ENCODE measurements at places on chromosomes 4 and X.

DNA sequence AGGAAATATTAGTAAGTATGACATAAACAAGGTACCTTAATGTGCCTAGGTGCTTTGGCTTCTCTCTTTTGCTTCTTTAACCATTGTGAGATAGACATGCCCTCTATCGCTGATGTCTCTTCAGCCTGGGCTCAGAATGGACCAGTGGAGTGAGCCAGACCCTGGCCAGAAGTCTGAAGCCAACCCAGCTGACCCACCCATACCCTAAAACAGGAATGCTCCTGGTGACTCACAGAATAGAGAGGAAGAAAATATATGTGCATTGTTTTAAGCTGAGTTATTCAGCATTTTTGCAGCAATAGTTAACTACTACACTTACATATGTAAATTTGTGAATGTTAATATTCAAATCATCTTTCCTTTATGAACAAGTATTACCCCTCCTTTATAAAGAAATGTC, 167.5 kb upstream of the PCDH10 start:
- DNase-seq = no peak

DNA sequence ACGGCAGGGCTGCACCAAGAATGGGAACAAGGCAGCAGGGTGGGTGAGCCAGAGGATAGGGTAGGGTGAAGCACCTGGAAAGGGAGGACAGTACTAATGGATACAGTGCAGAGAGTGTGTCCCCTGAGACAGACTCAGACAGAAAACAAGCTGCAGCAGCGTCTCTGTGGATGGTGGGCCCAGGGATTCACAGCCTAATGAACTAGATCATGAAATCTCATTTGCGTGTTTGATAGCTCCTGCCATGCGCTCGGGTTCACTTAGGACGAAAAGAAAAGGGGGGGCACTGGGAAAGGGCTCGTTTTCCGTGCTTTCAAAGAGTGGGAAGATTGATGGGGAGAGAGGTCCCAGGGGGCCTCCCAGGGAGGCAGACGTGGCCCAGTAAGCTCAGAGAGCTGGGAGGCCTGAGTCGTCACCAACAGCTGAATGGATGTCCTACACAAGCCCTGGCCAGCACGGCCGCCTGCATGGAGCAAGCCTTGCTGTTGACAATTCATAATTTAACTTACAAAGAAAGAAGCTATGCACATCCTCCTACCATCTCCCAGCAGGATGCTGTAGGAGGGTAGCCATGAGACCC, 446.9 kb downstream of the BCOR start:
- no peak for DNase-seq

GRCh38 chrX:123464709-123465108, 268.1 kb downstream of the THOC2 start:
- DNase-seq = no peak

DNA sequence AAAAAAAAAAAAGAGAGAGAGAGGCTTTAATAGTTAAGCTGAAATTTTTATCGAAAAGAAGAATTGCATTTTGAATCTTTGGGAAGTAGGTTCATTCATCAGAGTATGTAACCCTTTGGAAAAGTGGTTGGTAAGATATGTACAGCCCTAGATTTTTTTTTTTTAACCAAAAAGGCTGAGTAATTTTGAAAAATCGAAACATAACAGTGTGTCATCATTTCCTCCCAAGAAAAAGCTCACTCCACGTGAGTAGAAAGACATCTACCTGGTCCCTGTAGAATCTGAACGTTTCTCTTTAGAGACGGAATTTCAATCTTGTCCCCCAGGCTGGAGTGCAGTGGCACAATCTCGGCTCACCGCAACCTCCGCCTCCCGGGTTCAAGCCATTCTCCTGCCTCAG, 16.2 kb downstream of the SHOX start:
- peak; percentile 8 for DNase-seq

DNA sequence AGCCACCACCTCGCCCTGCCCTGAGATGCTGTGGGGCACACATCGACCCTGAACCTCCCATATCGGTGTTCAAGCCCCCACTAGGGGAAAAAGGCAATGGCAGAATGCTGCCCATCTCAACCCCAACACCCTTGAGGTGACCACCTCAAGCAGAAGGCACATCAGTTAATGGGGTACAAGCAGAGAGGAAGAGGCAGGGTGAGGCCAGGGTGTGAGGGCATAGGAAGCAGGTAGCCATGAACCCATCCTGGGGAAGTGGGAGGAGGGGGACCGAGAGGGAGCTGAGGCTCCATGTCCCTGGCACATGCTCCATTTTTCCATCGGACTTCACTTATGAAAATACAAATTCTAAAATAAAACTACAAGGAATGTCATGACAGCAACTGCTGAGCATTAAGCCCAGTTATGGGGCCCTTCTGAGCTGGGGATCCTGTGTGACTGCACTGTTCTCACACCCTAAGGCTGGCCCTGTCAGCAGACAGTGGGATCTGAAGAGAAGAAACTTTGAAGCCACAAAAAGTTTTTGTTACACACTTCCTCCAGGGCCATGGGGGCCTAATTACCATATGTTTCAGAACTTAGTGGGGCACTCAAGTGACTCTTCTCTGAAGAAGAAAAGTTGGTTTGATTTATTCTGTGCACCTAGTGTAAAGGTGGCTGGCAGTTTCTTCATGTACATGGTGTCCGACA, 68.2 kb upstream of the FAM241A start:
- no peak for DNase-seq
